ENCODE measurements at places on chromosomes 4 and X. TPM values are rescaled to one million over a fixed set of nuclear protein-coding genes. Genes with fewer than 3 reads are reported as not detected.

GRCh38 chrX:133185119-133185518, 33.0 kb downstream of the TFDP3 start:
- no peak for DNase-seq

- no peak for DNase-seq
Measured at GRCh38 chr4:19194672-19195071, 1057.0 kb upstream of the SLIT2 start.

DUSP21 gene
- polyA plus RNA-seq: not detected

GALNTL6 gene
- polyA plus RNA-seq: 0.13 TPM

- DNase-seq: no peak
Measured at GRCh38 chr4:4775493-4776004, 83.9 kb upstream of the MSX1 start.

GRCh38 chrX:129930941-129931410, 25.0 kb downstream of the UTP14A start:
- no peak for DNase-seq

DNA sequence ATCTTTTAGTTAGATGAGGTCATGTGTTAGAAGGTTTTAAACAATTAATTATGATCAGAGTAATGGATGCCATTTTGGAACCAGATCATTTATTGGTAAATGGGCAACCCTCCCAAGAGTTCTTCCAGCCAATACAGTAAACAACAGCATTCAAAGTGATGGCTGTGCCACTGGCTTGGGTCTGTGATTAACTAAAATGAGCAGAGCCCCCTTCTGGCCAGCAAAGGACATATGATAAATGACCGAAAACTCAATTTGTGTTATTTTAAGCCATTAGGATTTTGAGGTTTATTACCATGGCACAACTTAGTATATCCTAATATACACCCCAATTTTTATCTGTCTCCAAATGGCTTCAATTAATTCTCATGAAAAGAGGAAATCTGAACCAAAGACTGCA, 90.8 kb upstream of the NPFFR2 start:
- no peak for DNase-seq

GRCh38 chr4:170305627-170306026, 215.9 kb upstream of the AADAT start:
- no peak for DNase-seq

DNA sequence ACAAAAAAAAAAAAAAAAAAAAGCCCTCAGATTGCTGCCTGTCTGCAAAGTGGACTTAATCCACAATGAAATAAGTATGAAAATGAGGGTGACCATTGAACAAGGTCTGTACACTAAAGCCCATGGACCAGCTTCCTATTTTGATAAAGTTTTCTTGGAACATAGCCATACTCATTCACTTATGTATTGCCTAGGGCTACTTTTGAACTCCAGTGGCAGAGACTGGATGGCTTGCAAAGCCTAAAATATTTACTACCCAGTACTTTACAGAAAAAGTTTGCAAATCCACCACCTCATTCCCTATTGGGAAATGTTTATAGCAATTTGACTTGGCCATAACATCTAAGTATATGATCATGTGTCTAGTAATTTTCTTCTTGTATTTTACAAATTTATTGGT, 481.7 kb downstream of the NAF1 start:
- no peak for DNase-seq

XAGE1A gene
- 8.3 TPM for polyA plus RNA-seq

DNA sequence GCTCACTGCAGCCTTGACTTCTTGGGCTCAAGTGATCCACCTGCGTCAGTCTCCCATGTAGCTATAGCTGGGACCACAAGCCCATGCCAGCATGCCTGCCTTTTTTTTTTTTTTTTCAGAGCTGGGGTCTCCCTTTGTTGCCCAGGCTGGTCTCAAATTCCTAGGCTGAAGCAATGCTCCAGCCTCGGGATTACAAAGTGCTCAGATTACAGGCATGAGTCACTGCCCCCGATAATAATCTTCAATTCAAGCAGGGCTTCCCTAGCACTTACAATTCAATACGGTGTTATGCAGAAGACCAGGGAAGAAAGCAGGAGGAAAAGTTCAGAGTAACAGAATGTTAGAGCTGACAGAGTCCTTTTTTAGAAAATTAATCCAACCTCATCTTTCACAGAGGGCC, 26.1 kb downstream of the OTOP1 start:
- no peak for DNase-seq

GRCh38 chr4:146269228-146269653, 54.9 kb downstream of the REELD1 start:
- no peak for DNase-seq

DNA sequence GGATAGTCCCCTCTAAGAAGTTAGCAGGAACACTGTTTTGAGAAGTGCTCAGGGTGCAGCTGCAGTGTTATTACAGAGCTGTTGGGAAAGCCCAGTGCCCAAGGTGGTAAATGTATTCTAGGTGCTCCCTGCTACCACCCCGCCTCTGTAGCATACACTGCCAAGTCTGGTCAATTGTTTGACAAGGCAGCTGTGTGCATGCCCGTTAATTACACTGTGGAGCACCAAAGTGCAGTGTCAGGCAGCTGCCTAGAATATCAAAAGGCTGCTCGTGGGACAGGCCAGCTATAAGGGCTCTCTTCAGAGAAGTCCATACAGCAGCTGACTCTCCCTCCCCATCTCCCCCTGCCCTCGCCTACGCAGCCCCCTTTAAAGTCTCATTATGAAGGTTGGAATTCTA, 99.9 kb upstream of the KLHL13 start:
- no peak for DNase-seq

CPZ gene
- 0.21 TPM for polyA plus RNA-seq

GRCh38 chr4:54898056-54898562, 227.3 kb downstream of the KDR start:
- no peak for DNase-seq

- DNase-seq: no peak
Measured at GRCh38 chr4:94038195-94038594, 169.5 kb upstream of the SMARCAD1 start.

RS1 gene
- not detected for polyA plus RNA-seq

SMC1A gene
- polyA plus RNA-seq: 79.4 TPM

FOXR2 gene
- polyA plus RNA-seq: not detected

GRCh38 chrX:110381216-110381615, 22.6 kb downstream of the RTL9 start:
- DNase-seq: no peak

WAS gene
- 0.44 TPM for polyA plus RNA-seq

CSN1S1 gene
- polyA plus RNA-seq: not detected

GRCh38 chr4:35250761-35251160, 993.6 kb downstream of the ARAP2 start:
- no peak for DNase-seq

USP51 gene
- 0.68 TPM for polyA plus RNA-seq

- DNase-seq: no peak
Measured at GRCh38 chr4:134700251-134700650, 498.7 kb upstream of the PABPC4L start.

GPR50 gene
- not detected for polyA plus RNA-seq

DNA sequence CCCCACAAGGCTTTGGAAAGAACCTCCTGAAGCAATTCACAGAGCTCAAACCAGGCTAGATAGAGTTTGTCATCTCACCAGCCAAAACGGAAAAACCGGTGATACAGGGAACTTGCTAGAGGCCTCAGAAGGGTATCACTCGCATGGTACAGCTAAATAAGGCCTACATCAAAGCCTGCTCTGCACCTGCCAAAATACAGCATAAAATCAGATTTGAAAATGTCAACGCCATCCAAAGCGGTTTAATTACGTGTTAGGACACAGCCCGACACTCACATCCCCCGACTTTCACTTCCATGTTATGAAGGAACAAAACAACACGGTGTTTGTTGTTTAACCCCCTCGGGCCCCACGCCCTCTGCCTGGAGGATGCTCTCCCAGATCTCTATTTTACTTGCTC, 65.0 kb downstream of the MAPK10 start:
- no peak for DNase-seq

- DNase-seq: no peak
Measured at GRCh38 chr4:98749206-98749605, 90.8 kb upstream of the TSPAN5 start.

DNA sequence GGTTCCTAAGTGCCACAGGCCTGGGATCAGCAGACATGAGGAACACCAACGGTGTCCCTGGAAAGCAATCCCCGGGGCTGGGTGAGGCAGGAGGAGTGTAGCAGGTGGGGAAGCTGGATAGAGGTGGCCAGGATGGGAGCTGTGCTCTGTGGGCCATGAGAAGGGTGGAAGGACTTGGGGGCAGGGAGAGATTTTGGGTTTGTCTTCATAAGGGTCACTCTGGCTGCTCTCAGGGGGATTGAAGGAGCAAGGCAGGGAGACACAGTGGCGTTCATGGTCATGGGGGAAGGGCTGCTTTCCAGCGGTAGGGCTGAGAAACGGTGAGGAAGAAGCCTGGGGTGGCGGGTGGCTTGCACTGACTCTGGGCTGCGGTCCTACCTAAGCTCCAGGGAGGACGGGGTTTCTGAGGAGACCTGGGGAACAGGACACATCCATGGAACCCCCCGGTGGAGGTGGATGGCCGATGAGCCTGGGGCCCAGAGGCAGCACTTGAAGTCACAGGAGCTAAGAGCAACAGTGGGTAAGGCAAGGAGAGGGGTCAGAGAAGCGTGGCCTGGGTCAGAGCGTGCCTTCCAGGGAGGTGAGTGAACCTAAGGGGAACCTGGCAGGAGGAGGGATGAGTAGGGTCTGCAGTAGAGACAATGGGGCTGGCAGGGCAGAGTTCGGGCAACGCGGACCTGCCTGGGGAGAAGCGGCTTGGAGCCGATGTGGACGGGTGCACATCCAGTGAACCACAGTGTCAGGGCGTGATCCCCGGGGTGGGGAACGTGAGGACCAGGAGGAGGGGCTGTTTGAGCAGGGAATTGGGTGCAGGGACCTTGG, 12.4 kb upstream of the CTBP1 start:
- no peak for DNase-seq

DNA sequence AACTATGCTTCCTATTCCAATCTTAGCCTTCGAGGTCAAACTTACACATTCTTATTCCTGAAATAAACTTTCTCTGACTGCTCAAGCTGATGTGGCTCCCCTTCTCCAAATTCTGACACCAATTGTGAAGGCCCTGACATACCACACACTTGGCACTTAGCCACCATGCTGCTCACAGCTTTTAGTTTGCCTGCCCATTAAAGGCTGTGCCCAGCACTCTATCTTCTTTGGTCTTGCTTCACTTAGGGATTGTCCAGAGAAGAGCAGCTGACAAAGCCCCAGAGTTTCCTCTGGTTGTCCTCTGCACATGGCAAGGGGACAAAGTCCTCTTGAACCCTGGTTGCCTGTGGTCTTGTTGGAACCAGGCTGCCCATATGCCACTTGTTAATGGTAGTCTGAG, 126.1 kb downstream of the ARHGEF9 start:
- DNase-seq: no peak

- DNase-seq: no peak
Measured at GRCh38 chr4:16377887-16378286, 151.6 kb upstream of the TAPT1 start.

DNA sequence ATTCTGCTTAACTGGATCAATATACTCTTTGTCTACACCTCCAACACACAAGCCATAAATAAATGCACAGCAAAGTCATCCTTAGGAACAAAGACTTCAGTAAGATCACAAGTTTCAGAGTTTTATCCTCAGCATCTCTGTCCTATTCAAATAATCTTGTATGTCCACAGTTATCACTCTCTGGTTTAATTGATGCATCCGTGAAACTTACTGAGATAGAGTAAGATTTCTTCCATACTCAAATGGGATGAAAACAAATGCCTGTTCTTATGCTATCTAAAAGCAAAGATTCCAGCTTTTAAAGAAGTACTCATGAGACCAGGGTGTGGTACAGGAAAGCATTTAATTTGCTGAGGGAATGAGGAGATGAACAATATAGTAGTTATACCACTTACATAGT, 184.6 kb upstream of the SLC7A11 start:
- no peak for DNase-seq

DNA sequence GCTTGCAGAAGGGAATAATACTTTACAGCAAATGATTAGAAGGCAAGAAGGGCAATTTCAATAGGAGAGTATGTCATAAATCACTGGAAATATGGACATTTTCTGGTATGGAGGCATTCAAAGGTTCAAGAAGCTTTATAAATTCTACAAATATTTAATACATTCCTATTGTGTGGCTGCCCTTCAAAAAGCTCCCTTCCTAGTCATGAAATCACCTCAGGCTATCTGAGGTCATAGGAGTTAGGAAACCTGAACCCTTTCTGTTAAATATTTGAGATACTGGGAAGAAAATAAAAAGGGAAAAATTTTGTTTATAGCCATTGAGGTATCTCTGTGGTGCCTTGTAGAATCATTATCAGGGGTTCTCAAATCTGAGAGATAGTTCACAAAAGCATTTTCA, 316.8 kb upstream of the EMCN start:
- DNase-seq: no peak

SMIM20 gene
- polyA plus RNA-seq: 32.2 TPM

- no peak for DNase-seq
Measured at GRCh38 chr4:65399084-65399483, 271.2 kb downstream of the EPHA5 start.

GRCh38 chr4:16480011-16480410, 253.7 kb upstream of the TAPT1 start:
- no peak for DNase-seq

DNA sequence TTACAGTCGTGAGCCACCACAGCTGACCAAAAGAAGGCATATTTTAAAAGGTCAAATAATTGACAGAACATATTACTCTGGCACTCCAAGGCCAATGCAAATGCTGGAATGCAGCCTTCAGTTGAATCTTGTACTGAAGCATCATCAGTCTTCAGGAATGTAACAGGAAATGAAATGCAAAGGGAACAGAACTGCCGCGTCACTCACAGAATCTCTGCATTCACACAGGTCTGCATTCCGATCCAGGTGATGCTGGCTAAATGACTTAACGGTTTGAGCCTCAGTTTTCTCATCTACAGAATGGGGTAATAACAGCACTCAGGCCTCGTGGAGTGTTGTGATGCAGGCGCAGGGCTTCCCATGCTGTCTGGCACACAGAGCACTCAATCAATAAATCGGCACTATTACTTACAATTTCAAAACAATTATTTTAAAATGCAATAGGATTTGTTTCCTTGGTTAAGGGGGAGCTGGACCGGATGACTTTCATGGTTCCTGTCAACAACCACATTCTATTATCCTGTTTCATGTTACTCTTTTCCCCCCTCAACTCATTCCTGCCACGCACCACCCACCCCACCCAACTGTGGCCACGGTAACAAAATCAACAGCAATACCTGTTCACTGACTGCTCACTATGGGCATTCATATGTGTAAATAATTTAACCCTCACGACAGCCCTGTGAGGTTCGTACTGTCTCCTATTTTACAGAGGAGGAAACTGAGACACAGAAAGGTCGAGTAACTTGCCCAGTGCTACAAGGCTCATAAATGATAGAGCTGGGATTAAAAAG, 32.4 kb downstream of the IGFBP7 start:
- no peak for DNase-seq

SLC49A3 gene
- 0.12 TPM for polyA plus RNA-seq

GRCh38 chrX:117645639-117646038, 471.0 kb downstream of the KLHL13 start:
- no peak for DNase-seq

SMIM10 gene
- polyA plus RNA-seq: 0.26 TPM

DNA sequence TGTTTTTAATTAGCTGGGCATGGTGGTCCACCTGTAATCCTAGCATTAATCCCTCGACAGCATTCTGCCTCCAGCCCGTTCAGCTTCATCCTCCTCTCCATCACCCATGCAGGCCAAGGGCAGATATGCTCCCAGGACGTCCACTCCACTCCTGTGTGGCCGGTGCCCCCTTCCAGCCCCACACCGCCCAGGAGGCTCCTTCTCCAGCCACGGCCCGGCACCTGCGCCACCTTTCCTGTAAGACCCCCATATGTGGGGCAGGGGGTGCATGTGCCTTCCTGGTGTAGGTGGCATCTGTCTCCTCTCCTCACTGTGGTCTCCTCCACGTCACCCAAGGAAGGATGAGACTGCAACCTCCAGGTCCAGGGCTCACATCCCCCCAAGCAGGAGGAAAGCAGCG, 57.0 kb upstream of the MXD4 start:
- DNase-seq: no peak

All from A549 (cell line).